ENCODE measurements at places on chromosomes 2 and 18.

DNA sequence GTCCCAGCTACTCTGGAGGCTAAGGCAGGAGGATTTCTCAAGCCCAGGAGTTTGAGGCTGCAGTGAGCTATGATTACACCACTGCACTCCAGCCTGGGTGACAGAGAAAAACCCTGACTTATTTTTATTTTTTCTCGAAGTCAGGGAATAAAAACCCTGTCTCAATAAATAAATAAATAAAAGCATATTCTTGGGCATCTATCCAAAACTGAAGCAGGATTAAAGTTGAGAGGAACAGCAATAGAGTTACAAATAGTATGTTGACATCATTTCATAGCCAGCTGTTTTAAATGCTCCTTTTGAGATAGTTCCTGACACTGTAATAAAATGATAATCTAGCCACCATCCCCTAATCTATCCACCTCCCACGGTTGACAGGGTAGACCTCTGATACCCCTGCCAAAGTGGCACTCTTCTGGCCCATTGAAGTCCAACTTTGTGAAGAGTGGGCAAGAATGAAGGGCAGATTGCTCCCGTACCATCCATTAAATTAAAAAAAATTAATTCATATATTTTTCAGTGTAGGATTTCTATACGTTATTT, 42.3 kb upstream of the LPIN2 start:
- no peak for DNase-seq

DNA sequence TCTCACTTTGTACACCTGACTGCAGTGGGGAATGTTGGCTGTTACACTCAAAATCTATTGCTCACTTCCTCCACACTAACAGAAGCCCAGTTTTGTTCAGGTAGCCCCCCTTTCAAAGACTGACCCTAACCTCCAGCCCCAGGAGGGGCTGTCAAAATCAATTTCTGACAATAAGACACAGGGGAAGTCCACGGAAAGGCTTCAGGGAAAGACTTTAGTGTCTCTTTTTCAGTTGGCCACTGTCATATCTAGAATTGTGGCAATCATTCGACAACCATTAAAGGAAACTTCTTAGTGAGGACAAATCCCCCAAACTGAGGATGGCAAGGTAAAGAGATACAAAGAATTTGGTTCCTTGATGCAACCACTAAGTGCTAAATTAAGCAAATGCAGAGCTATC, 59.0 kb downstream of the BARD1 start:
- no peak for DNase-seq

DNA sequence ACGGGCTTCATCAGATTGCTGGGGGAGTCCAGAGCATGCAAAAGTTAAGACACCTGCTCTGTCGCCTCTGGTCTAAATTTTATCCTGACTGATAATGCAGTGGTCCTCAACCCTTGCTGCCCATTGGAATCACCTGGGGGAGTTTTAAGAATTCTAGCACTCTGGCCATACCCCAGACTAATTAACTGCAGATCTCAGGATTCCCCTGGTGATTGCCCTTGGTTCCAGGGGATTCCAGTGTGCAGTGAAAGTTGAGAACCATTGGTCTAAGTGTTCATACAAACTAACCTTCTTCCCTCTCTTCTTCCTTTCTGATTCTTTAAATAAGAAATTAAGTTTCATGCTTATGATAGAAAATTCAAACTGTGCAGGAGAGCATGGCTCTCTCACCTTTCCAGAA, 105.7 kb upstream of the MGAT5 start:
- no peak for DNase-seq

DNA sequence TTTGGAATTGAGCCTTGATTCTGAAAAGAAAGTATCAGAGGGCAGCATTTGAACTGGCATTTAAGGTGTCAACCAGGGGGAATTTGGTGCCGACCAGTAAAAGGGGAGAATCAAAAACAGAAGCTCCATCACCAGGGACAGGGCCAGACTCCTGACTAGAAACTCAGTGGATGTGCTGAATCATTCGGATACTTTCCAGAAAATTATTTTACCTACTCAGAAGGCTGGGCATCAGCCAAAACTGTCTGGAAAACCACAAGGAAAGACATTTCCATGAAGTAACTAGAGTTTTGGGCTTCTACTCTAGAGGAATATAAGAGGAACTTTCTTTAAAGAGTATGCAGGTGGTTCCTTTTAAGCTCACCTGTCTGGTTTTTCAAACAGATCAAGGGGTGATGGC, 756.6 kb downstream of the RNF144A start:
- DNase-seq = no peak

DNA sequence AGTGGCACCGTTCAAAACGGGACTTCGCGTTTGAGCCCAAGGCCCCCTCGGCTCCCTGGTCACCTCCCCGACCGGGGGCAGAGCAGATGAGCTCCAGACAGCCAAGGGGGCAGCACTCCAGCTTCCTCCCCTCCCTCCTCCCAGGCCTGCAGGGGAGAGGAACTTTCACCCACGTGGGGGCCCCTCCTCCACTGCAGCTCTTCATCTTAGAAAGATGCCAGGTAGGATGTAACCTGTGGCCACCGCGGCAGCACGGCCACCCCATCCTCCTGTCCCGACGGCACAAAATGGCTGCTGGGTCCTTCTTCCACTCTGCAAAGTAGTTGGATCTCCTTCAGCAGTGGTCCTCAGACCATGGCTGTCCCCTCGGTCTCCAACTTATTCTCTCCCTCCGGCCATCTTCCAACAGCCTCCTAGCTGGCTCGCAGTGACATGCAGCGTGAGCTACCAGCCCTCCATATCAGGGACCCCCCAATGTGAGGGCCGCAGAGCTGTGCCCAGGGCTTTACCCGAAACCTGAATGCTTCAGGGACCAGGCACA, 94.5 kb upstream of the ID2 start:
- no peak for DNase-seq

DNA sequence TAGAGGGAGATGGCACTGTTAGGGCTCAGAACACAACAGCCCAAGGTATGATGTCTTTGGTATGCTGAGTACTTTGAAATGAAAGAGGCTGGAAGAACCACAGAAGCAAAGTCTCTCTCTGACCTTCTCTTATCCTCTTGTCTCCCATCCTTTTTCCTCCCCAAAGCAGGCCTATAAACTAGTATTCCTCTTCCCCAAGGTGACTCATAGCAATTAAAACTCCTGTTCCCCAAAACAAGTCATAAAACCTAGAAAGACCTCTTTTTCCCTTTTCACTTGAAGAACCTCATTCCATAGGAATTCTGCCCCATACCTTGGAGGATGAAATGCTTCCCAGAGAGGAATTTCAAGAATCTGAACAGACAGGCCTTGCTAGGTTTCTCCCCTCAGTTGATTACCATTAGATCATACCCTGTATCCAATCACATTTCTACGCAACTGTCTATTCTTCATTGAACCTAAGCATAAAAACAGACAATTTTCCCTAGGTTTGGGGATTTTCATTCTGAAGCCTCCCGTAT, 25.7 kb downstream of the MDH1 start:
- no peak for DNase-seq

GRCh38 chr18:30908381-30908780, 134.2 kb downstream of the DSC3 start:
- no peak for DNase-seq

GRCh38 chr18:313931-314330, 46.1 kb upstream of the THOC1 start:
- DNase-seq = no peak

GRCh38 chr2:173264151-173264550, 90.5 kb upstream of the CDCA7 start:
- no peak for DNase-seq

DNA sequence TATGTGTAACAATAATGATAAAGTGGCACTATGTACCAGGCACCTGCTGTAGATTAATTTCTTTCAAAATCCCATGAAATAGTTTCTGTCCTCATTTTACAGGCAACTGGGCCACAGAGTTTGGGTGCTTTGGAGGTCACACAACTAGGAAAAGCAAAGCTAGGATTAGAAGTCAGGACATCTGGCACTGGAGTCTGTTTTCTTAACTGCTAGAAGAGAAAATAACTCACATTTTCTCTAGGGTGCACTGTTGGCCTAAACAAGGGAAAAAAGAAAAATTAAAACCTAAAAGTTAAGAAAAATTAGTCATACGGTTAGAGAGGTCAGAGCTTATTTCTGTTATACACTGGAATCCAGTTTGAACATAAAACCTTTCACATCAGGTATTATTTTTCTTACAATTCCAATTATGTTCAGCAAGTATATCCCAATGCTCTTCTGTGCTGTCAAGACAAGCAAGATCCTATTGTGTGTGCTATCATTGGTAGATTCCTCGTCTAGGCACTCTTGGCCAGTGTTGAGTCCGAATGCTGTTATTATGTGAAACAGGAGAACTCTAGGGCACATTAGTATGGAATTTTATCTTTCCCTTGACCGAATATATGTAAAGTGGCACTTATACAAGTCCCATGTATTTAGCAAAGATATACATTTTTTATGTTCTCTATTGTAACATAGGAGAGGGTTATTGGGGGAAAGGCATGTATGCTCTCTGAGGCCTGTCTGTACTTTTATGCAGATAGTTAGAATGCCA, 1.5 kb upstream of the OSGEPL1 start:
- no peak for DNase-seq

DNA sequence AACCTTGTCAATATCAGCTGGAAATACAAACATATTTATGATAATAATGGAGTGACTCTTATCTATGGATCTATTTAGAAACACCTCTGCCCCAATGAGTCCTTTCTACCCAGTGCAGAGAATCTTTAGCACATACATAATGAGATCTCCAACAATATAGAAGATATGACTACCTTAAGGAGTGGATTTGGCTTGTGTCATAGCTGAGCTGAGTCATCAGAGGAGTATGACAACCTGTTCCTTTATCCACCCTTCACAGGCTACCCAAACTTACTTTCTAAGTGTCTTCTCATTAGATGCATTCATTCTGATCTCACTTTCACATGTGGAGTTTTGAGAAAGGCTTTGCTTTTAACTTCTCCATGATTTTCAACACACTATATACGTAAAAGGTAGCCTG, 1218.9 kb downstream of the DSC3 start:
- DNase-seq = no peak

GRCh38 chr2:140641163-140641562, 1489.7 kb downstream of the LRP1B start:
- no peak for DNase-seq

- no peak for DNase-seq
Observed at GRCh38 chr2:126571403-126571802, 84.6 kb upstream of the GYPC start.

DNA sequence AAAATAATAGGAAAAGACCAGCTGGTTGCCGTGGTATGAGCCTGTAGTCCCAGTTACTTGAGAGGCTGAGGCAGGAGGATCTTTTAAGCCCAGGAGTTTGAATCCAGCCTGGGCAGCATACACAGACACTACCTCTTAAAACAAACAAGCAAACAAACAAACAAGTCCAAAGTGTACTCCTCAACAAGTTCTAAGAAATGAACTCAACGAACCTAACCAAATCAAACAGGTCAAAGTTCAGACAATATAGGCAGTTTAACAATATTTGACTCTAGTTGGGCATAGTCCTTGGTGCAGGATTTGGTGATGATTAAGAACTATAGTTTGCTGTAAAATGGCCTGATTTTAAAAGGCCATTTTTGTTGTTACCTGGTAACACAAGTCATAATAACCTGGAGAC, 41.9 kb upstream of the RHOB start:
- no peak for DNase-seq

GRCh38 chr2:239323447-239323846, 77.4 kb downstream of the HDAC4 start:
- no peak for DNase-seq

GRCh38 chr2:236264256-236264655, at the start of gene ASB18:
TSS of gene ASB18 (minus strand) at chr2:236264406. CDS start at chr2:236264345, 61 bp downstream.
- DNase-seq = no peak

- DNase-seq = no peak
Observed at GRCh38 chr2:76579911-76580310, 869.2 kb upstream of the GCFC2 start.

Data from HEK293T (cell line).